Effector CD8-positive, alpha-beta T cell (primary cell): ENCODE measurements at places on chromosomes 4 and X.

GRCh38 chr4:87052615-87053014 lies 117.8 kb downstream of the AFF1 start:
- no peak for DNase-seq

DNA sequence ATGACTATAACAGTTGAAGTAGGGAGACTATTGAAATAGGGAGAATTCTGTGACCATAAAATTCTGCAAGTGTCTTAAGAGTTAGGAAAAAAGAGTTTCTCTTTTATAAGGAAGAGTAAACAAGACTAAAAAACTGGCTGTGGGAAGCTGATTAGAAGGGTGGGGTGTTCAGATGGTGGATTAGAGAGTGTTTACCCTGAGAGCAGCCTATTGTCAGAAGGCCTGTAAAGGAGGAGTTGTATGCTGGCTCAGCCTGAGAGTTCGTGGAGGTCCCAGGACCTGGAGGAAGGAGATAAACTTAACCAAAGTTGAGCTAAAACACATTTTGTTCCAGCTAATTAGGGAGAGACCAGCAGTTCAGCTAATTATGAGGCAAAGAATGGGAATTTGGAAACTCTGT lies 629.7 kb downstream of the PCDH7 start:
- DNase-seq: no peak

- DNase-seq: no peak
These were observed 564.2 kb upstream of the PITX2 start for GRCh38 chr4:111187108-111187507.

DNA sequence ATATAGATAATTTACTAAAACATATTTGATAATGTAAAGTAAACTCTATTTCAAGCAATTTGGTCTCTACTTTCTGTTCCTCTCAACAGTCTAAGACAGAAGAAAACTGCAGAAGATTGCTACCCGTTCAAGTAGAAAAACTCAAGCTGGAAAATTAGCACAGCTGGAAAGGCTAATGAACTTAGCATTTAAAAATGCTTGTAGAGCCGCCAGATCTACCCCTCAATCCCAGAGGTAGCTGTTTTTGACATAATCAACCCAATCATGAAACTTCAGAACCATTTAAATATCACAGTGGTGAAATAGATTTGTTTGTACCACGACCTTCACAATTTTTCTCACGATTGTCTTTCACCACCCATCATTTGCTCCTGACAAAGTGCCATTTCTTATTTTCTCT lies 479.5 kb downstream of the SPRY1 start:
- no peak for DNase-seq

DNA sequence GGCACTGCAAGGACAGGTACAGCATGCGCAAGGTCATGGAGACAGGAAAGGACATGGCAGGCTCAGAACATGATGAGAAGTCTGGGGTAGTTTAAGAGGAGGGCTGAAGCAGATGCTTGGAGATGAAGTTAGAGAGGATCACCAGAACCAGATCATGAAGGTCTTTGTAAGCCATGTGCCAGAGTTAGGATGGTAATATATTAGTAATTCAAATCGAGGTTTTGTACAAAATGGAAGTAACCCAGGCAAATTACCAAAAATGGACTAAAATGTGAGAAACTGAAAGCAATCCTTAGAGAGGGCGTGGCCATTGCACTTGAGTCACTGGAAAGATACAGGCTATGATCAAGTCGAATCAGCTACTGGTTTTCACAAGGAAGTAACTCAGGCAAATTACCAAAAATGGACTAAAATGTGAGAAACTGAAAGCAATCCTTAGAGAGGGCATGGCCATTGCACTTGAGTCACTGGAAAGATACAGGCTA lies 13.5 kb downstream of the RXFP1 start:
- no peak for DNase-seq

DNA sequence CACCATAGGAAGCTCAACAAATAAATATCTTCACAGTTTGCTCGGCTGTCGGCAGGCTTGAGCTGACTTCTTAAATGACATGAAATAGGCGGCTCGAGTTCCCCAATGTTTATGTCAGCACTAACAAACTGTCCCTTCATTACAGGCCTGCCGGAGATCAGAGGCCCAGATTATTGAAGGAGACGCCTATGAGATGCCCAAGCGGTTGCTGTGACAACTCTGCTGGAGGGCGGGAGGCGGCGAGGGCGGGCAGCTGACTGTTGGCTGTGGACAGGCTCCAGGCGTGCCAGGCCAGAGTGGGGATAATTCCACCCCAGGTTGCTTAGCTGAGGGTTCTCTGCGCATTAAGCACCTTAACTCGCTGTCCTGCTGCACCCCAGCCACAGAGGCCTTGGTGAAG lies 39.2 kb upstream of the MSX1 start:
- no peak for DNase-seq

DNA sequence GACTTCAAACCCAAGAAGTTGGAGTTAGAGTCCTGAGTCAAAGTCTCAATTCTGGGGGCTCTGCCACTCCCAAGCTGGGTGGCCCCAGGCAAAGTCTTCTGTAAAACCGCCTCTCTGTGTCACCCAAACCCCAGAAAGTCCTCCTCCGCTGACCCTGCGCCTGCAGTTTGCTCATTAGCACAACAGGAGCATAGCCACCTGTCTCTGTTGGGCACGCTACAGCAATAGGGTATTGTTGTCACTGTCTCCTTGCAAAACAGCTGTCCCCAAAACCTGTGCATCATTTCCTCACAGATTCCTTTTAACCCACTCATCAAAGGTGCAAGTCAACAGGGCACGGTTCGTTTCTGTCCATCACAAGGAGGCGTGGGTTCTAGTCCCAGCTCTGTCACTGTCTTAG lies 8.0 kb upstream of the DGAT2L6 start:
- DNase-seq: no peak

DNA sequence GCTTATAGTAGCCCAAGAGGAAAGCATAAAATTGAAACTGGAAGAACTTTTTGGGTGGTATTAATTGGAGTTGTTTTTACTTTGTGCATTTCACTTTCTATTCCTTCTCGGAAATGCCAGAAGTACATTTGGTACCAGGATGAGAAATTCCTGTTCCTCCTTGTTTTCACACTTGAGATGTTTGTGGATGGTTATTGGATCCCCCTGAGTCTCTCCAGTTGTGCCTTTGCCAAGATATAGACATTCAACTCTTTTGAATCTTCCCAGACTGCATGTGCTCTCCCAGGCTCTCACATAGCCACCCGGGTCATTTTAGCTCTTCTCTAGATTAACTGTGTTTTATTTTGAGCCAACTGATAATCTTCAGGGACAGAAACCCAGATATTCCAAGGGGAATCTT lies 120.5 kb downstream of the AFF1 start:
- no peak for DNase-seq

GRCh38 chrX:38175139-38175538 lies 45.5 kb downstream of the SRPX start:
- DNase-seq: no peak

DNA sequence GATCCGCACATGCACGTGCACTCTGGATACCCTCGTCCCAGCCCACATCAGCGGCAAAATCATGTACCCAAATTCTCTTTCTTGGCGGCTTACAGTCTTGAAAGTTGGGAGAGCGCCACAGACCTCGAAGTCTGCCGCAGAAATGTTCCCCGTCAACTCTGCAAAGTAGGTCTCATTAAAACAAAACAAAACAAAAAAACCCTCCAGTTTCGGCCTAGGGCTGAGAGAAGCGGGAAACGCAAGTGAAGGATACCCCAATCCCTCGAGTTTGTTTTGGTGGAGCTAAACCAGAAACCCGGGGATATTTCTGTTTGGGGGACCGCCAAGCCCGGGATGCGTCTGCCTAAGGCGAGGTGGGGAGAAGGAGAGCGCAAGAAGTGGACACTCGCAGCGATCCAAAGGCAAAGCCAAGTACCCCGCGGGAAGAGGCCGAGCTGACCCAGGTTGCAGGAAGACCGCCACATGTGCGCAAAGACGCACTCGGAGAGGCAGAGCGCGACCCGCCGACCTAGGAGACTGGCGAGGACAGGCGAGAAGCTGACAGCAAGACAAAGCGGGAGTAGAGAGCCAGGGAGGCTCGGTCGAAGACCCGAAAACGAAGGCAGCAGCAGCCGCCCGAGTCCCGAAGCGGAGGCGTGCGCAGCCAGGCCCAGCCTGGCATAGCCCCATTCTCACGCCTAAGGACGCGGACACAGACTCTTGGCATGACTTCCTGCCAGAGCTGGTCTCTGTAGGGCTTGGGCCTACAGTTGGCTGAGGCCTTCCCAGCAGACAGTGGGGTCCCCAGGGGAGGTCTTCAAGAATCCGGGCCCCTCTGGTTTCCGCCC lies 49.6 kb upstream of the BCOR start:
- DNase-seq: no peak

GRCh38 chr4:81606801-81607501 lies 135.2 kb upstream of the RASGEF1B start:
- no peak for DNase-seq

DNA sequence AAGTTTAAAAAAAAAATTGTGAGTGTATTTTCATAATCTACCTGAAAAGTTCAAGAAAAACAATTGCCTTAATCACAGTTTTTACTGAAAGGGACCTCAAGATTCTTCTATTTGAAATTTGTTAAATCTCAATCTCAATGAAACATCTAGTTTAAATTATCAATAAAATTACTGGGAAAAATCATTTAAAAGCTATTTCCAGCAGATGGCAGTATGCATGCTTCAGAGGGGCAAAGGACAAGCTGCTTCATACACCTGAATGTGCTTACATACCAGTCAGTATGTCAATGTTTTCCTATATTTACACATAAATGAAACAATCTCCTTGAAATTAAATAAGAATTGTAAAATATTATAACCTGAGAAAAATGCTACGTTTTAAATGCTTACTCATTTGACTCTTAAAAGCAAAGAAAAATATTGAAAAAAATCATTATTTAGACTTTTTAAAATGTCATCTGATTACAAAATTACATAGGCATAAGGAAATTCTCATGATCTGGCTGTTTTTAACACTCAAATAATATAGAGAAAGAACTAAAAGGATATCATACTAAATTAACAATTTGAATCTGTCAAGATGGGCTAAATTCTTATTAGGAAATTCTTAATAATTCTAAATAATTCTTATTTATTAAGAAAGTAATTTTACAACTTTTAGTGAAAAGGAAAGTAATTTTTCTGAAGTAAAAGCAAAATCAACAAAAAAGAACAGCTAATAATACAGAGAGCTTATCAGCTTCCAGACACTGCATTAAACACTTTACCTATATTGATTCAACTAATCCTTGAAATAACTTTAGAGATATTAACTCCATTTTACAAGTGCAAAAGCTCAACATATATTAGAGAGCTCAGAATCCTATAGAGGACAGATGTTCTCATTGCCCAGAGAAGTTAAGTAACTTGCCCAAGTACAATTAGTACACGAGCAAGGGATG lies 242.1 kb downstream of the ADAMTS3 start:
- no peak for DNase-seq

GRCh38 chr4:181219783-181220416 lies 1023.3 kb upstream of the TENM3 start:
- DNase-seq: no peak

GRCh38 chr4:174713181-174713580 lies 115.9 kb downstream of the GLRA3 start:
- DNase-seq: no peak

DNA sequence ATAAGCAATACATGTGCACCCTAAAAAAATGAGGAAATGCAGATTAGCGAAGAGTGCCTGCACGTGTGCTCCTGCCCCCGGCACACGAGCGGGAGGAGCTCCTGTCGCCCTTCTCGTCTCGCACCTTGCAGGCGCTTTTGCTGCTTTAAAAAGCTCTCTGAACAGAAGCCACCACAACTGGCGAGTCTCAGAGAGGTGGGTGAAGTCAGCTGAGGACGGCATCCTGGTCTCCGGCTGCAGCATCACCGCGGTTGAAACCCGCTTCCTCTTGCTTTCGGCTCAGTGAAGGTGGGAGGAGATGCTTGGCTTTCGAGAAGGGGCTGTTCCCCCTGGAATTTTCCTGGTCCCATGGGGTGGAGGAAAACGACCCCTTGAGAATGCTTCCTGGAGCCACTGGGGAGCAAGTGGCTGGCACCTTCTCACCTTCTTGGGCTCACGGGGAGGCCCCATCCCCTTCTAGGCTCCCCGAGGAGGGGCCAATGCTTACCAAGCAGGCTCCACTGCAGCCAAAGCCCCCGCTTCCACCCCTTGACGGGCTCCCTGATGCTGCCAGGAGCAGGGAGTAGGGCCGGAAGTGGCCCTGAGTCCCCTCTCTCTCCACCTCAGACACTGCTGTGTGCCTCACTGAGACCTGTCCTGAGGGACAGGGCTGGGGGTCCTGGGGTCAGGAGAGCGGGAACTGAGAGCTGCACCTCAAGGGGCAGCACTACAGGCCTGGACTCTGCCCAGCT lies 29.2 kb upstream of the MXD4 start:
- peak; percentile 57 for DNase-seq

GRCh38 chr4:73573794-73574528 lies 46.3 kb downstream of the RASSF6 start:
- no peak for DNase-seq

- no peak for DNase-seq
These were observed 67.6 kb downstream of the SHOX start for GRCh38 chrX:698206-698605.

GRCh38 chr4:189809839-189810238 lies 130.8 kb upstream of the FRG1 start:
- DNase-seq: no peak

DNA sequence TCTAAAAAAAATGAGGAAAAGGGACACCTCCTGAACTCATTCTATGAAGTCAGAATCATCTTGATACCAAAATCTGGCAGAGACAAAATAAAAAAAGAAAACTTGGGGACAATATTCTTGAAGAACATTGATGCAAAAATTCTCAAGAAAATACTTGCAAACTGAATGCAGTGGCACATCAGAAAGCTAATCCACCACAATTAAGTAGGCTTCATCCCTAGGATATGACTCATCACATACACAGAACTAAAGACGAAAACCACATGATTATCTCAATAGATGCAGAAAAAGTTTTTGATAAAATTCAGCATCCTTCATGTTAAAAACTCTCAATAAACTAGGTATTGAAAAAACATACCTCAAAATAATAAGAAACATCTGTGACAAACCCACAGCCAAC lies 98.3 kb downstream of the FAM47B start:
- DNase-seq: no peak

DNA sequence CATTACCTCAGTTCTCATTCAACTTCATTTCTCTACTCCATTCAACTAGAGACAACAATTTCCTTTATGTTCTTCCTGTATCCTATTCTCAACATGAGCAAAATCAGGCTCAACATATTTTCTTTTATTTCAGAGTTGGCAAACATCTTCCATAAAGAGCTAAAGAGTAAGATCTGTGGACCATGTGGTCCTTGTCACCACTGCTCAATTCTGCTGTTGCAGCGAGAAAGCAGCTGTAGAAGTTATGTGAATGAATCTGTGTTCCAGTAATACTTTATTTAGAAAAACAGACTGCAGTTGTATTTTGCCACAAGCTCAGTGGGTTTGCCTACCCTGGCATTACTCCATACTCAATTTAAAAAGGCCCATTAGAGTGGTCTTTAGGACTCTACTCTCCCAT lies 2057.3 kb downstream of the ARAP2 start:
- DNase-seq: no peak

- DNase-seq: no peak
These were observed 36.0 kb upstream of the EXOC1L start for GRCh38 chr4:55783584-55783983.
